ENCODE measurements at places on chromosomes 11 and 22.

DNA sequence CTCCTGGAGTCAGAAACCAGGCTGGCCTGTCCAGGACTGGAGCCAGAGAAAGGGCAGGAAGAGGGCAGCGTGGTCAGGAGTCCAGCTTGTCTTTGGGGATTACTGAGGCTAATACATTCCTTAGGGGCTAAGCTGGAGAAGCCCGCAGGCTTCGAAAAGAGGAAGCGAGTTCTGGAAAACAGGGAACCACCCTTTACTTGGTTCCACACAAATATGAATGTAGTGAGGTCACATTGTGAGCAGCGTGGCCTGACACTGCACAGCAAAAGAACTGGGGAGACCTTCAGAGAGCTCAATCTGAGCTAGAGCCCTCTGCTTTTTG is 132.3 kb downstream of the CEP164 start:
- DNase-seq, result no peak

DNA sequence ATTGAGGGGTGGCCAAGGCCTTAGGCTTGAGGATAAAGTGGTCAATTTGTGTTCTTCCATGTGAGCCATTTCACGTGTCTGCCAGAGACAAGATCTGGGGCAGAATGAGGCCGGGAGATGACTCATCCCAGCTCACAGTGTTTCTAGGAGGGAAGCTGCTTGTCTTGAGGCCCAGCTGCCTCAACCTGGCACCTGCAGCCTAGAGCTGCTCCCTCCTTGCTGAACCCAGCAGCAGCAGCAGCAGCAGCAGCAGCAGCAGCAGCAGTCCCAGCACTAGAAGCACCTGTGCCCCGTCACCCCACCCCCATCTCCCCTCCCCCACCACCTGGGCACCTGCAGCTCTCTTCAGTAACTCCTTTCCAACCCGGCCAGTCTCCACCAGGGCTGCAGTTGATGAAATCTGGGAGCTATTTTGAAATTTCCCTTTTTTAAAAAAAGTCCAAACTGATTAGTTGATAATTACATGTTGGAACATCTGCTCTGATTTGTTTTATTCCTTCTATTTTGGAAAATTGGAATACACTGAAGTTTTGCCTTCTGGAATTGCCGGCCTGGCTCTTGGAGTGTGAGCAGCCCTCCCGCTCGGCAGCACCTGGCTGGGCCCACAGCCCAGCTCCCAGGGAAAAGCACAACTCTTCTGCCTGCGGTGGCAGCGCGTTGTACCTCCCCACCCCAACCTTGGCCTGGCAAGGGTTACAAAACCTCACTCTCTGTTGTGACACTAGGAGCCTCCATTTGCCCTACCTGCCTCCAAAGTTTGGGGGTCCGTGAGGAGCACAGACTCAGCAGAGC is 143.5 kb downstream of the NXPE2 start:
- no peak for DNase-seq

DNA sequence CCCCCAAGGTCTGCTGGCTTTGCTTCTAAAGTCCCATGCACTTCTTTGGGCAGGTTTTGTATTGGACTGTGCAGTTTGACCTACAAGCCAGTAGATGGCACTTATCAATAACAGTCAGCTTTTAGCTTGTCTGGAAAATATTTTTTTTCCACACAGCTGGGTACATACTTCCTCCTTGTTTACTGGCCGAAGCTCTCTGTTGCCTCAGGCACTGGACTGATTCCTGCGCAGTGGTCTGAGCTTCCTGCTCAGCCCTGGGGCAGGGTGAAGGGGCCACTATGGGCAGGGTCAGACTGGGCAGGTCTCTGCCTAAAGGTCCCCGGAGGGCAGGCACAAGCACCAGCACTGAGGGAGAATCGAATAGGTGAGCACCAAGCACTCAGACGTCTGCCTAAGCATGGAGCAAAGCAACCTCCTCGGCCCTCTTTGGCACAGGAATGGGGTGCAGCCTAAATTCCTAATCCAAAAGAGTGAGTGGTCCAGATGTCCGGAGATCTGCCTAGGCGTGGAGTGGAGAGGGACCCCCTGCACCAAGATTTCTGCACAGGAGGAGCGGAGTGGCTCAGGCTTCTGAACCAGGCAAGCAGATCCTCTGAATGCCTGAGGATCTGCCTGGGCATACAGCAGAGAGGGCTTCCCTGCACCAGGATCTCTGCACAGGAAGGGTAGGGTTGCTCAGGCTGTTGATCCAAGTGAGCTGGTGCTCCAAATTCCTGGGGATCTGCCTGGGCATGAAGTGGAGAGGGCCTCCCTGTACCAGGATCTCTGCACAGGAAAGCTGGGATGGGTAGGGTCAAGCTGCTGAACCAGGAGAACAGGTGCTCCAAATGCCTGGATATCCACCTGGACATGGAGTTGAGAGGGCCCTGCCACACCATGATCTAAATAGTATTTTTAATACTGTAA is 105.9 kb upstream of the C11orf58 start:
- peak; percentile 35 for DNase-seq

GRCh38 chr11:111878385-111878848 is 548 bp downstream of the FDXACB1 start:
- no peak for DNase-seq

- no peak for DNase-seq
Observed at GRCh38 chr11:15379483-15379882, 264.8 kb downstream of the INSC start.

DNA sequence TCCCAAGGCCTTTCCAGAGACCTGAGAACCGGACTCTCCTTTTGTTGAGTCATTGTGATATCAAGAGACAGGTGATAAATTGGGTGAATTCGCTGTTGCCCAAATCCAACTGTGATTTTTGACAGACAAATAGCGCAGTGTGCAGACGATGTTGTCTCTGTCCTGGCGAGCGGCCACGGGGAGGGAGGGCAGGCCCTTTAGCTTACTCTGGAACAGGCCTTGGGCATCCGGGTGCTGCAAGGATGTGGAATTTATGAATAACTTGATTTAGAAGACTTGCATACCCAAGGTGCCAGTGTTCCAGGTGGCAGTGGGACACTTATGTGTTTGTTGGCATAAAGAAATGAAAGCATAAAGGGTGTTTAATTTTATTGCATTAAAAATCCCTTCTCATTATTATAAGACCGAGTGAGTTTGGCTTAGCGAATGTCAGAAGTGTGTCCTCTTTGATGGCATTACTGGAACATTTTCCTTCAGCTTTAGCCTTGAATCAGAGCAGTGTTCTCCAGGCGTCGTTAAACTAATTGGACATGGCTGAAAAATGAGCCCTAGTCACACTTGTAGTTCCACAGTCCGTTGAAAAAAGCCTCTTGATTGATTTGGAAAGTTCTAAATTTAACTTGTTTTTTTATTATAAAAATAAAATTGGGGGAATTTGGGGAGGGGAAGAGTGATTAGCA is 9.4 kb downstream of the LDLRAD3 start:
- DNase-seq, result peak; percentile 68

DNA sequence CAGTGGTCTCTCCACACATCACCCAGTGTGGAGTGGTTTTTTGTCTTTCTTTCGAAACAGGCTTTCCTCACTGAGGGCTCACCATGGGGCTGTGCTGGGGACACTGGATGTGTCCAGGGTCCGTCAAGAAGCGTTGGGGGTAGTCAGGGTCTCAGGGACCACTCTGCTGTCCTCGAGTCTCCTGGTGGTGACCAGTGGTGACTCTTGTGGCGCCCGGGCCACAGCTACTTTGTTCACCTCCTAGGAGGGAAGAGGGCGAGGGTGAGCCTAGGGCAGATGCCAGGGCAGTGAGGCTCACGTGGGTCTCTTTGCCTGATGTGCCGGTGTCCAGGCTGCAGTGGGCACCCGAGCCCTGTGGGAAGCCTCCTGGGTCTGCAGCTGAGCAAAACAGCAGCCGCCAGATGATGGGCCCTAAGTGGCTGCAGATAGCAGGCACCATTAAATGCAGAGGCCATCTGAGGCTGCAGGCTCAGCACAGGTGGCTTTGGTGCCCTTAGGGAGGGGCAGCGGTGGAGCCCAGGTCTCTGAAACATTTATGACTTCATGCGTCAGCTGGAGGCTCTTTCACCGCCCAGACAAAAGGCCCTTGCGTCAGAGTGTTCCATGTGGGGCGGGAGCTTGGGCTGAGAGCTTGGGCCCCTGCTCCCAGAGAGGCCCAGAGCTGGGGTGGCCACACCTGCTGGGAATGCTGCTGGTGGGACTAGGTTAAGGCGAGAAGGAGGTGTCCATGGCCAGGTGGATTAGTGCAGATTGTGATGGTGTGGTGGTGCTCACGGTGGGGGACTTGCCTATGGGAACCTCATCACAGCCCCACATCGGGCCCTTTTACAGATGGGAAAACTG is 29.5 kb downstream of the KCNQ1 start:
- peak; percentile 43 for DNase-seq

Measured in SJCRH30 (cell line).